Stimulated activated CD8-positive, alpha-beta memory T cell treated with anti-CD3 and anti-CD28 coated beads, Interleukin-2, amount 100 ng/mL, for 48 hours (primary cell): ENCODE measurements at places on chromosomes 7 and 10.

DNA sequence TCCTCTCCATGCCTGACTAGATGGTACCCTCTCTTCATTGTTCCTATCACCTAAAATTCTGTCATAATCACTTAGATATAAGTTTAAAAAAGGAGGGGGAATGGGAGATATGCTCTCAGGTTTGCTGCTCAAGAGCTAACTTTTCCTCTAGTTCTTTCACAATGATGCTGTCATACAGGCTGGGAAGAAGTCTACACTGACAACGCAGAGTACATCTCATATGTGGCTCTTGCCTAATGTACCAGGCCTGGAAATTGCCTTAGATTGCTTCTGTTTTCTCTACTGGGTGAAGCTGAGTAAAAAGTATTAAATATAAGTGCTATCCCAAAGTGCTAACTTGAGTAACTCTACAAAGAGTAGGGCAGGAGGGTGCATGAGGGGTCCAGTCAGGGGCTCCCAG lies 43.8 kb upstream of the BET1 start:
- no peak for DNase-seq

- no peak for DNase-seq
Observed at GRCh38 chr7:17489961-17490360, 191.5 kb downstream of the AHR start.

DNA sequence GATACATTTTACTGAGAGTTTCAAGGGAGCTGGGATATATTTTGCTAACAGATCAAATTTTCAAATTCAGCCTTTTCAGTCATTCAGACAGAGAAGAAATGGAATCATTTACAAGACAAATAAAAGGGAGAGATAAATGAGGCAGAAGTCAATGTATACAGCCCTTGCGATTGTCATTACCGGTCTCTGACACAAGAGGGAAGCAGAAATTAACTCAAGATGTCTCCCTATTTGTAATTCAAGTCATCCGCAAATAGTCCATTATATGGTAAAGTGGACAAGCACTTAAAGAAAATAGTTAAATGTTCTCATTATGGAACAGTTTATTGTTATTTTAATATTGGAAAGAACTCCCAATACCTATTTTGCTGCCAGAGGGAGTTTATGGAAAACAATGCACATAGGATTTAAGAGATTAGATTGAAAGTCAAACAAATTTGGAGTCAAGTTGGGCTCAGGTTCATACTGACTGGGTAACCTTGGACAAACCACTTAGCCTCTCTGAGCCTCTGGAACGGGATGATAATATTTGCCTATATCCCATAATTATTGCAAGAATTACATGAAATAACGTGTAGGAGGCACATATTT lies 89.3 kb upstream of the PRKCQ start:
- no peak for DNase-seq

- DNase-seq, result no peak
Observed at GRCh38 chr7:45359776-45360175, 202.2 kb downstream of the RAMP3 start.

DNA sequence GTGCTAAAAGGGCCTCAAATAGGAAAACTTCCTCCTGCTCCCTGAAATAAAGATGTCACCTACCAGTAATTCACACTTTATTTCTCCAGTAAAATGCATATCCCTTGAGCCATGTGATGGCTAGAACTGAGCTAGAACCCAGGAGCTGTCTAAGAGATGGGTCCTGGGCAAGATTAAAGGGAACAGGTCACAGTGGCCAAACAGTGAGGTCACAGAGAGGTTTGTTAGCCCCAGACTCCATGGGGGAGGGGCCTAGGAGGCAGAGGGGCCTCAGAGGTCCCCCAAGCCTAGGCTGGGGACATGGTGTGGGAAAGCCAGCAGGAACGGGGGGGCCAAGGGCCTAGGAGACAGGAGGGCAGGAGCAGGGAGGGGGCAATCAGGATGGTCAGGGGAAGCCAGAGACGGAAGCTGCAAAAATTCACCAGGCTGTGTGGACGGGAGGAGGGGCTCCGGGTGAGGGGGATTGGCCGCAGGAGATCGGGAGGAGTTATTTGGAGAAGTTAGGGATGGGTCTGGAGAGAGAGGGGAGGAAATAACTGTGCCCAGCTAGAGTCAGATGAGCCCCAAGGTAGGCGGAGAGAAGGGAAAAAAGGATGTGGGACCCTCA lies 3.3 kb downstream of the FBXO24 start:
- no peak for DNase-seq

DNA sequence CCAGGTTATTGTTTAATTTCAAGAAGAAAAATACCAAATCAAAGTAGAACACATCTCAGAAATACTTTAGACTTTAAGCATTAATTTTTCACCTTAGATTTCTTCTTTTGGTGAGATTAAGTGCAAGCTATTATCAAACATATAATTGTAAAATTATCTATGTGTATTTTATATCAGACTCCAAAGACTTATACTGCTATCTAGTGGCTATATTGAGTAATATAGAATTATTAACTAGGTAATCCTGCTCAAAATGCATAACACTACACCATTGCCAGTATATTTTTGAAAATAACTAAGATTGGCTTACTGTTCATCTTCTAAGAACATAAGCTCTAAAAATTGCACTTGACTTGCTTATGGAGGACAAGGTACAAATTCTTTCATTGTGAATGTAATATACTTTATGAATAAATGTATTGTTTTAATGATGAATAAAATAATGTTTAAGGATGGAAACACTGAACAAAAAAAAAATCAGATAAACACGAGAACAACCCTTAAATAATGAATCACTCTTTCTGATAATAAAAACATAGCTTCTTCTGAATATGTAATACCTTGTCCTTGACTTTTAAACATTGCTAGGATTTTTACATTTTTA lies 86.7 kb upstream of the GNAI1 start:
- no peak for DNase-seq

- DNase-seq, result no peak
Observed at GRCh38 chr7:127976738-127977120, 54.5 kb downstream of the LRRC4 start.

DNA sequence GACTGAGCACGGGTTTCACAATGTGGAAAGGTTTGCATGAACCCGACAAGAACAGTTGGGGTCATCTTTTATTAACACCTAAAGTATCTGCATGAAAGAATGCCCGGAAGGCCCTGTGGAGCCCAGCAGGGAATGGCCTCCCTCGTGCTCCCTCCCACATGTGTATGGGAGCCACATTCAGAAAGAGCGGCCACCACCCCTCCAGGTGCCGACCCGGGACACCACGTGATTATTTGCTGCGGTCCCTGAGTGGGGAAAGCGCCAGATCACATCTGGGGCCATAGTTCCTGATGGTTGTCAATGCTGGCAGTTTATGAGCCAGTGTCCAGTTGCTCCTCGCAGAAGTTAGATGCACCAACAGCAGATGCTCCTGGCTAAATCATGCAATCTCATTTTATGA lies 571.4 kb downstream of the TCERG1L start:
- no peak for DNase-seq

GRCh38 chr7:92987538-92987937 lies 130.2 kb downstream of the SAMD9 start:
- DNase-seq, result no peak

DNA sequence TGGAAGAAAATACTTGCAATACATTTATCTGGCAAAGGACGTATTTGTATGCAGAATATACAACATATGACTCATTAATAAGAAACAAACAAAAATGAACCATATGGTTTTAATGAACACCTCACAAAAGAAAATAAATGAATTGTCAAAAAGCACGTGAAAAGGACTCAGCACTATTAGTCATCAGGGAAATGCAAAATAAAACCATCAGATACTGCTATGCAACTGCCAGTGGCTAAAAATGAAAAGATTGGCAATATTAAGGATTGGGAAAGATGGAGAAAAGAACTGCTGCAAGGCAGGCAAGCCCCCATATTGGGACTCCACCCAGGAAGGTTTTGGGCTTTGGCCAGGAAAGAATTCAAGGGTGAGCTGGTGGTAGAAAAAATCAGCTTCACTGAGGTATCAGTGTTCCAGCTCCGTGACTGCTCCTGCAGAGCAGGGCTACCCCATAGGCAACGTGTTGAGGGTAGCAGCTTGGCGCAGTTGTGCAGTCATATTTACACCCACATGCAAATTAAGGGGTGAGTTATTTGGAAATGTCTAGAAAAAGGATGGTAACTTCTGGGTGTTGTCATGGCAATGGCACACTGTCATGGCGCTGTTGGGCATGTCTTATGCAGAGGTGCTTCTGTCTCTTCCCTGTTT lies 72.7 kb downstream of the CUBN start:
- DNase-seq, result no peak

DNA sequence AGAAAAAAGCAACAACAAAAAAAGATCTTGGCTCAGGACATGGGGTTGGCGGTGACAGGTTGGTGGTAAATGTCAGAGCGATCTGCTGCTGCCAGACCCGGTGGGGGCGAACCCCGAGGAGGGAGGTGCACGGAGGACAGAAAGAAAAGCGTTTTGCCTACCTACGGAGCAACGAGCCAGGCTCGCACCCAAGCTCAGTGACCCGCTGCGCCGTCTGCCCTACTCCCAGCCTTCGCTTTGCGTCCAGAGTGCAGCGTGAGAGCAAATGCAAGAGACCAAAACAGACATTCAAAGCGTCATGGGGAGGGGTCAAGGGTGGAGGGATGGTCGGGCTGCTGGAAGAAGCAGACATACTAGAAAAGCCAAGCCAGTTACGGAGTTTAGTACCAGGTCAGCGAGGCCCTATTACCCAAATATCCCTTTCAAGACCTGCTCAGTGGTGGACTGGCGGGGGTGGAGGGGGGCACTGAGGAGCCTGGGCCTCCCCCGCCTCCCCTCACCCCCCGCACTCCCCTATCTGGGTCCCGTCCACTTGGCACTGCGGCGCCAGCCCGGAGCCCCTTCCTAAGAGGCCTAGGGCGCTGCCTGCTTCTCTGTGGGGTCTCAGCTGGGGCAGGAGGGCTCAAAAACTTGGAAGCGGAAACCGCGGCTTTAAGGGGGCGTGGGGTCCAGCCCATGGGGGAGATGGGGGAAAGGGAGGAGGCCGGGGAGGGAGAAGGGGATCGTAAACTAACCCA lies 66.9 kb downstream of the SLC29A4 start:
- DNase-seq, result no peak

DNA sequence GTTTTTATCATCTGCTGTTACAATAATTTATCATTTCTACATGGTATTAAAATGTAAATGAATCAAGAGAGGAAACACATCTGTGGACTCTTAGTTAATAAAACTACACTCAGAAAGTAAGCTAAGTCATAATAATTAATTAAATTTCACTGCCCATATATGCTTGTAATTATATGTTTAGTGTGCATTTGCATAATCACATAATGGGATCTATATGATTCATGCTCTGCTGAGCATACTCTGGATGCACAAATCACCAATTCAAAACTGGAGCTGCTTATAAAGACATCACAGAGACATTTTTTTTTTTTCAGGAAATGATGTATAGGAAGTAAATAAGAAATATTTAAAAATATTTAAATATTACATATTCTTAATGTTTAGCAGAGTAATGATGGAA lies 151.6 kb upstream of the STEAP4 start:
- no peak for DNase-seq

DNA sequence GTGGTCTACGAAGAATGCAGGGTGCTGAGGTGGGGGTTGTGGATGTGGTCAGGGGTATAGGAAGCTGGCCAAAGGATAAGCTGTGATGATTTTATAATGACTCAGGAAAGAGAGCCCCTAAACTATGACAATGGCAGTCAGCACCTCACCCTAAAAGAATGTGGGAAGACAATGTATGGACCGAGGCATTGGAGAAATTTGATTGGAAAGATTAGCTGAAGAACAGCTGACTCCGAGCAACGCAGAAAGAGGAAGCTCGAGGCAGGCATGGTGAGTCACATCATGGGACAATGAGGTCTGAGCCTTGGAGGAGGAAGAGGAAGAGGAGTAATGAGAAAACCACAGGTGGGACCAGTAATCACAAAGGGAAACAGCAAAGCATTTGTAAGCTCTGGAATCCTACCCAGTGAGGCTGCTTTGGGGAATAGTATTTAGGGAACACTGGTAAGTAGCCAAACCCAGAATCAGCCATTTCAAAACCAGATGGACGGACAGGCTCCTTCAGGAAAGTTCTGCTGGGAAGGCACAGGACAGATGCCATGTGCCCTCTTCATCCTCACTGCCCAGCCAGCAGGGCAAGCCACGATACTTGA lies 295.4 kb downstream of the PRPF18 start:
- DNase-seq, result no peak

- DNase-seq, result no peak
Observed at GRCh38 chr10:34959786-34960185, 130.4 kb downstream of the CUL2 start.

DNA sequence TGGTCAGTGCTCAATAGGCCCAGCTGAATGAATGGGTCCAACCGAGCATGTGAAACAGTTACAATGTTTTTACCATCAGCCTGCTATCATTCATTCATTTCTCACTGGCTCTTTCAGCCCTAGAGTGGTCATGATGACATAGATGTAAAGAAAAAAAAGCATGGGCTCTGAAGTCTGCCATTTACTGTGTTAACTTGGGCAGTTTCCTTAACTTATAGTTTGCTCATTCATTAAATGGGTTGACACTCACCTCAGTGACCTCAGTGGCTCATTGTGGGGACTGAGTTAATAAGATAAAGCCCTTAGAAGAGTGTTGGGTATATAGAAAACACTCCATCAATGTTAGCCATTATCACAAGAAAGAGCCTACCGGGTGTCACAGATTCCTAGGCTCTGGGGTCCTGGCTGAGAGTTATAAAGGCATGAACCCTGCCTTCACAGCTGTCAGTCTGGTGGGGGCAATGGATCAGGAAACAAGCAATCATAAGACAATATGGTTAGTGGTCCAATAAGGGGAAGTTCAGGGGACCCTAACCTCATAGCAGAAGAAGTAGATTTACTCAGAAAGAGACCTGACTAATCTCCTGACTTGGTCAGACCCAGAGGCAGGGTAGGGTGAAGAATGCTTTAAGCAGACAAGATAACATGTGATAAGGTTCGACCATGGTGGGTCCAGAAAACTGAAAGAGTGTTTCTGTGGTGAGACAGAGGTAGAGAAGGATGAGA lies 29.7 kb upstream of the GPAM start:
- DNase-seq, result no peak

GRCh38 chr7:40177071-40177470 lies 42.3 kb downstream of the SUGCT start:
- DNase-seq, result no peak

- DNase-seq, result no peak
Observed at GRCh38 chr10:74917481-74918077, 91.2 kb downstream of the KAT6B start.

DNA sequence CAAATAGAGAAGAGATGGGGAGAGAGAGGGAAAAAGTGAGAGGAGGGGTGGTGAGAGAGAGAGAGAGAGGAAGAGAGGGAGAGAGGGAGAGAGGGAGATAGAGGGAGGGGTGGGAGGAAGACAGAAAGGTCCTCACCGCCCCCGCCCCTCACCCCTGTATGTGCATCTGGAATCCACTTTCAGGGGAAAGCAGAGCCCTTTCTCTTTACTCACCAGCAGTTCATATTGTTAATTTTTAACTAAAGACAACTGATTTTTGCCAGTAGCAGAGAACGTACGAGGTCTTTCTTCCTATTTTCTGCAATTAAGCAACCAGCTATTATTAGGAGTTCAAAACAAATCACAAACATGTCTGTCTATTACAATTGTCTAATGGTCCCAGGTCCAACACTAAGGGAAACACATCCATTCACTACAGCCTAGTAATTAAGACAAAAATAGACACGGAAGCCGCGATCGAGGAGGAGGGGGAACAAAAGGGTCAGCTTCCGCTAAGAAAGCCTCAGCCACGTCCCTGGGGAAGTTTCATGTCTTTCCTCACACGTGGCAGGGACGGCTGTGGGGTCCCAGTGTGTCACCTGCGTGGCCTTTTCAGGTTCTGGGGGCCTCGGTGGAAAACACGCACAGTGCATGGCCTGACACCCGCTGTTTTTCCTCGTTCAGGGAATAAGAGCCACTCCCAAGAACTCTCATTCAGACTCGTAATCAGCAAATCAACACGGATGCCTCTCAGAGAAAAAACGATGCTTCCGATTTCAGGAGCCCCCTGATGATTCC lies 572.0 kb downstream of the PTPRN2 start:
- no peak for DNase-seq
